GM23338 (cell line): ENCODE measurements at places on chromosomes 6 and 20. TPM values are rescaled to one million over a fixed set of nuclear protein-coding genes. Genes with fewer than 3 reads are reported as not detected.

DNA sequence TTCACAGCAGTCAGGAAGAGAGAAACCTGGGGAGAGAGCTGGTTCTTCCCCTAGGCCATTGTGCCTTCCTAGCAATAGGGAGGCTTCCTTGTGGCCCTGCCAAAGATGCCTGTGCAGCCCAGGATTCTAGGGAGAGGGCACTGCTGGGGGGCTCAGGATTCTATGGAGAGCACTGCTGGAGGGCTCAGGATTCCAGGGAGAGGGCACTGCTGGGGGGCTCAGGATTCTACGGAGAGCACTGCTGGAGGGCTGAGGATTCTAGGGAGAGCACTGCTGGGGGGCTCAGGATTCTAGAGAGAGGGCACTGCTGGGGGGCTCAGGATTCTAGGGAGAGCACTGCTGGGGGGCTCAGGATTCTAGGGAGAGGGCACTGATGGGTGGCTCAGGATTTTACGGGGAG, 25.8 kb downstream of the EDN3 start:
- no peak for DNase-seq
- no peaks in the 10 kb centered on the region for H3K36me3 ChIP-seq
- H3K4me3 ChIP-seq: no peak overlapping the region
- H3K27ac ChIP-seq: no peak overlapping the region
- H3K4me1 ChIP-seq: no peaks in the 10 kb centered on the region
- H3K27me3 ChIP-seq: no peaks in the 10 kb centered on the region

DNA sequence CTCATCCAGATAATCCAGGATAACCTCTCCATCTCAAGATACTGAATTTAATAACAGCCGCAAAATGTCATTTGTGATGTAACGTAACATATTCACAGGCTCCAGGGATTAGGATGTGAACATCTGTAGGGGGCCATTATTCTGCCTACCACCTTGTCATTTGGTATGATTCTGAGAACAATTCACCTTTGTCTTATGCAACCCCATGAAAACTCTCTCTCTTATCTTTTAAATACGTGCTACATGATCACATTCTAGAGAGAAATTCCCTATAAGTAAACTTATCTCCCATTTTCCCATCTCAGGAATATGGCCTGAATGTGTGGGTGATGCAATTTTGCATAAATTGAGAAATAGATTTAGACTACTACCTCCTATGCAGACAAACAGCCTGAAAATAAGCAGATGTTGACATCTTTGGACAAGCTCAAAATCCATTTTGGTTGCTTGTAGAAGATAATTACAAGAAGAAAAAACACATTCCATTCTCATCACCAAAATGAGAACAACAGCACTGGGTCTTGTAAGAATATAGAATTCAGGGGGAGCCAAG, 255.4 kb upstream of the STXBP5 start:
- H3K36me3 ChIP-seq: no peaks in the 10 kb centered on the region
- H3K27me3 ChIP-seq: no peaks in the 10 kb centered on the region
- H3K4me3 ChIP-seq: no peak overlapping the region

GRCh38 chr6:143564484-143565017, 53.0 kb upstream of the FUCA2 start:
- no peak for DNase-seq
- H3K4me3 ChIP-seq: no peak overlapping the region
- H3K27ac ChIP-seq: no peak overlapping the region
- no peaks in the 10 kb centered on the region for H3K27me3 ChIP-seq
- no peaks in the 10 kb centered on the region for H3K36me3 ChIP-seq
- no peaks in the 10 kb centered on the region for H3K4me1 ChIP-seq

The CSNK2A1 gene
- 244 and 252 TPM in 2 replicates for total RNA-seq
